CD4-positive, alpha-beta T cell treated with Interleukin-12 subunit alpha and Interleukin-12 subunit beta, for 1 hour (primary cell): ENCODE measurements at places on chromosomes 4 and X.

DNA sequence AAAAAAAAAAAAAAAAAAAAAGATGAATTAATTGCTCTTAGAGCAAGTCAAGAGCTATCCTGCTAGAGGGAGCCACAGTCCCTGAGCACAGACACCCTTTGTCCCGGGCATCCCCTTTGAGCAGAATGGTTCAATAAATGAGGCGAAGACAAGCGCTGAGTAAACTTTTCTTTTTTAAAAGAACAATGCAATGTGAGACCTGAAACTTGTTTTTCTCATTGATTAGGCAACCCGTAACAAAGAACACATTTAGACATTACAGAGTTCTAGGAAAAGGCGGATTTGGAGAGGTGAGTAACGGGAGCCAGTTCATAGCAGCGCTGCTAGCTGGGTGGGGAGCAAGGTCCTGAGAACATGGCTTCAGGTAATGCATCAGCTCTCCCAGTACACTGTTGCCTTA, 46.1 kb downstream of the GRK4 start:
- peak; percentile 26 for DNase-seq

DNA sequence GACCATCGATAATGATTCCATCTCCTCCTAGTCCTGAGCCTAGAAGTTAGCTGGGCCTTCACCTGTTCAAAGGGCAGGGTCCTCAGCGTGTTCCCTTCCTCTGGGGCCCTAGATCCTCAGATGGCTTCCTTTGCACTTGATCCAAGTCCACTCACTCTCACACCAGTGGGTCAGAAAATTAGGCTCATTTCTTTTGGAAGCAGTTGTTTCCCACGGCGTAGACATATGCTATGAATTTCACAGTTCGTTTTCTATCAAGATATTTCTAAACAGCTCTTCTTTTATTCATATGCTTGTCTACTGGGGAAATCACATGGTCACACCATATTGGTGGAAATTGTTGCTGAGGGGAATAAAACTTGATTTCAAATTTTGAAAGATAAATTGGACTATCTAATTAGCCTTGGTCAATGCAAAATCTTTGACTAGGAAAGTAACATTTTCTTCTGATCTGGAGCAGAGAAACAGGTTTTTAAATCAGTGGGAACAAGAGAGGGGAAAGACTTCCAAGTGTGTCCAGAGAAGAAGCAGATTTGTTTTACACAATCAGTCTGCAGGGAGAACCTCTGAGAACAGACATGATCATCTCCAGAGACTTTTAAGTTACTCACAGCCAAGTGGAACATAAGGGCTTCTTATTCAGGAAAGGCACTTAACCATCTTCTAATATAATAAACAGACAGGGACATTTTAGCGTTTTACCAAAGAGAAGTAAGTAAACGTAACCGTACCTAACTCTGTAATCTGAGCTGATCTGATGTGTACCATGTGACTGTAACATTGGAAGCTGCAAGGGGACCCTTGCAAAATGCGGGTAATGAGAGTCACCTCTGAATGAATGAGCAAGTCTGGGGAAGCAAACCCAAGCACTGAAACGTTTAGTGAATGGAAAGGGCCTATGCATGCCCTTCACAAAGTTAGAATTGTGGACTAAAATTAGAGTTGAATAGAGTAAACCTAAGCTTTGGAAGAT, 455.7 kb upstream of the FAT1 start:
- no peak for DNase-seq

GRCh38 chrX:124093222-124093621, 131.7 kb downstream of the STAG2 start:
- no peak for DNase-seq

GRCh38 chr4:126956184-126956897, 676.4 kb upstream of the INTU start:
- no peak for DNase-seq

- no peak for DNase-seq
These were observed 73.7 kb upstream of the H2AZ1 start for GRCh38 chr4:100023800-100024199.

- no peak for DNase-seq
These were observed 78.5 kb upstream of the TAB3 start for GRCh38 chrX:30967516-30967915.

DNA sequence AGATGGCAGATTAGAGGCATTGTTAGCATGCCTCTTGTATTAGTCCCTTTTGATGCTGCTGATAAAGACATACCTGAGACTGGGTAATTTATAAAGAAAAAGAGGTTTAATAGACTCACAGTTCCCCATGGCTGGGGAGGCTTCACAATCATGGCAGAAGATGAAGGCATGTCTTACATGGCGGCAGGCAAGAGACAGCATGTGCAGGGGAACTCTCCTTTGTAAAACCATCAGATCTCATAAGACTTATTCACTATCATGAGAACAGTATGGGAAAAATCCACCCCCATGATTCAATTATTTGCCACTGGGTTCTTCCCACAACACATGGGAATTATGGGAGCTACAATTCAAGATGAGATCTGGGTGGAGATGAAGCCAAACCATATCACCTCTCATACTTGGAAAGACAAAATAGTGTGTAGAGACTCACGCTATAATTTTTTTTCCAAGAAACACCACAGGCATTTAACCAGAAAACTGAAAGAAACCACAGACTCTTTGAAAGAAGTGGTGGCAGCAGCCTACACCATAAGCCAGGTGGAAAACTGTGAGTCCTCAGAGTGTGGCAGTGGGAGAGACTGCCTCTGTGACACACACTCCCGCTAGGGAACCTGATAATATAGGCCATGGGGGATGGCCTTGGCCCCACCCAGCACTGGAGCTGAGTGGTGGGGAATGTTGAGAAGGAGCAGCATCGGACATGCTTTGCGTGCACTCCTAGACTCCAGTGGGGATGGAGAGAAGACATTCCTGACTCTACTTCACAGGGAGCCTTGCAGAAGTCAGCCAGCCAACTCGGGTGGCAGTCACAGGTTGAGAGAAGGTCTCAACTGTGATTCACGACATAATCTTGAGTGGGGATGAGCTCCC, 51.5 kb downstream of the SLC2A9 start:
- DNase-seq: no peak
